ENCODE measurements at places on chromosomes 6 and 20.

DNA sequence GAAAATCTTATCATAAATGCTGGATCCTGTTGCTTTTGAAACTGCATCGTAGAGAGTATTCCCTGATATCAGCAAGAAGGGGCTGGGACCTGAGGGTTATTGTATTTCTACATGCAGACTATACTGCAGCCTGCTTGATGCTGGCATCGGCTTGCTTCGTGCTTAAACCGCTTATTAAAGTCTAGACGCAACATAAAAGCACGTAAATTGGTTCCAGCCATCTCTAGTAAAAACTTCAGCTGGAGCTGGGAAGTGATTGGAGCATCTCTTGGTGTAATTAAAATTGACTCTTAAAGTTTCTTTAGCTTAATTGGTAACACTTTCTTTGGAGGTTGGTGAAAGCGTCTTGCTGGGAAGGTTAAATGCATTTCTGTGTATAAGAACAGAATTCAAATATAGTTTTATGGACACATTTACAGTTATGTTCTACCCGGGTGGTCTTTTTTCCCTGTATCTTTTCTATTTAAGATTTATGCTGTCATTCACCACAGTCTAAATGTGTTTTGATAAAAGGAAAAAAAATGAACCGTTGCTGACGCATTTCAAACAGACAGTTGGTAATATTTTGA, 139.0 kb upstream of the JAG1 start:
- DNase-seq, result no peak

GRCh38 chr20:60040471-60041162, 82.4 kb downstream of the CDH26 start:
- DNase-seq, result no peak

DNA sequence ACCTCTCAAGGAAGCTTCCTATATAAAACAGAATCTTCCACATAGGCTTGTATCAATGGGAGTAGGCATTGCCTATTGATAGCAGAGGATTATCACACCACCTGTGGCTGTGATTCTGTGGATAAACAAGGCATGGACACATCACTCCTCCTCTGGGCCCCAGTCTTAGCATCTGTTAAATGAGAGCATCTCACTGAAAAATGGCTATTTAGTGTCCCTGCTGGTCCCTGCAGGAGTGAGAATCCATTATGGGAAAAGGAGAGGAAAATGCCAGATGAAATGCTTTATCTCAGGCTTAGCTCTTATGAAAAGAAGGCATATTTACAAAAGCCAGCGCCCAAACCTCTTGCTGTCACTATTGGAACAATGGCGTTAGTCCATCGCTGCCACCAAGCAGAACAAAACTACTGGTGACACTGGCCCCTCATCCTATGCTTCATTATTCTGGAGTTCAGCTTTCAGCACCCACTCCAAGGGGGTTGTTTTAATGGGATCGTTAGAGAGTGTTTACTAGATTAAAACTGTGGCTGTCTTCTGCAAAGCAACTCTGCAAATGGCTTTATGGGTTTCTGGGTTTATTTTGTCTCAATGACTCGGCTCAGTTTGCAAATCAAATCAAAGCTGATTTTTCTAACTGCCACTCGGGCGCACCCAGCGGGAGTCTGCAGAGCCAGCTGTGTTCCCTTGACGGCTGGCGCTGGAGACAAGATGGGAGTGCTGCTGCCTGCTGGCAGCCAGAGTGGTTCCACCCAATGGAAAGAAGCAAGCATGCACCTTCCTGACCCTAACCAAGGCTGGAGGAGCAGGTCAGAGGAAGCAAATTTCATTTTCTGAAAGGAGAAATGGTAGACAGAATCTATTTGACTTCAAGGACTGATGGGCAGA, 658.8 kb upstream of the CHD6 start:
- DNase-seq, result no peak

DNA sequence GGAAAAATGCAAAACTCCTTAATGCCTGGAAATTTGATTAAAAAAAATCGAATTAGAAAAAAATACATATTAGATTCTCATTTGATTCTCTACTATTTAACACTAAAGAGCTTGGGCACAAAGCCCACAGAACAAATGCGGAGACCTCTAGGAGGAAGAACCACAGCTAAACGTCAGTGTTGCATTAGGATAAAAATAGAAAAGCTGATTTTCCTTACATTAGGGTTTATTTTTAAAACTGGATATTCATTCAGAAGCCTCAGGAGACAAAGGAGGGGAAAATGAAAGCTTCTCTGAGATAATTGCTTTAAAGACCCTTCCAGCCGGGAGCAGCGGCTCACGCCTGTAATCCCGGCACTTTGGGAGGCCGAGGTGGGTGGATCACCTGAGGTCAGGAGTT, 77.3 kb downstream of the ECT2L start:
- DNase-seq, result no peak

GRCh38 chr6:42507195-42507594, 55.5 kb upstream of the TRERF1 start:
- no peak for DNase-seq

DNA sequence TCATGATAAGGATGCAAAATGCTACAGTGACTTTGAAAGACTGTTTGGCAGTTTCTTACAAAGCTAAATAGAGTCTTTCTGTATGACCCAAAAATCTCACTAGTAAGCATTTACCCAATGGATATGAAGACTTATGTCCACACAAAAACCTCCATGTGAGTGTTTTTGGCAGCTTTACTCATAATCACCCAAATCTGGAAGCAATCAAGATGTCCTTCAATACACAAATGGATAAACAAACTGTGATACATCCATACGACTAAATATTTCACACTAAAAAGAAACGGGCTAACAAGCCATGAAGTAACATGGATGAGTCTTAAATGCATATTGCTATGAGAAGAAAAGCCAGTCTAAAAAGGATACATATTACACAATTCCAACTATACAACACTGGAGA, 117.2 kb downstream of the PDE10A start:
- no peak for DNase-seq

DNA sequence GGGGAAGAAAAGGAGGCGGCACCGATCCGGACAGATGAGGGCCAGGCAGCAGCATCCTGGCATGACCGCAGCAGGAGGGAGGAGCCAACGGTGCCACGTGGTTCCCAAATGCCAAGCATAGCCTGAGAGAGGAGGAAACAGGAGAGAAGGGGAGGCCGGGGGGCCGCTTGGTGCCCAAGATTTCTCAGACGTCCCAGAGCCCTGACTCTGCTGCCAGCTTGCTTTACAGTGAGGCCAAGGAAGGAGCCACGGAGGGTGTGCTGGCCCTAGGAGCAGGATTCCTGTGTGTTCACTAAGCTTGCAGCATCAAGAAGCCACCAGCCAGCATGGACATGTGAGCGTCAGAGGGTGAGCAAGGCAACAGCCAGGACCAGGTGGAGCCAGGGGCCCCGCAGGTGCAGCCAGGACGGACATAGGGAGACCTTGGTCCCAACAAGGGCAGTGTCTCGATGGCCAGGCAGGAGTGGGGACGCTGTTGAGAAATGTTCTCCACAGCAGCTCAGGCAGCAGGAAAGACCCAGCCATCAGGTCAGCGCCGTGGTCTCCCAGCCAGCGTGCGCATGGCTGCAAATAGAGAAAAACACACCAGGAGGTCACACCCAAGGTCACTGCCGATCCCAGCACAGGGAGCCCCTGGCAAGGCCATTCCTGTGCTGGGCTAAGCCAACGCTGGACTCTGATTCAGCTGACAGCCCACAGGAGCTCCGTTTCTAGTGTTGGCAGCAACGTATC, 143.7 kb downstream of the DLL1 start:
- DNase-seq, result no peak

DNA sequence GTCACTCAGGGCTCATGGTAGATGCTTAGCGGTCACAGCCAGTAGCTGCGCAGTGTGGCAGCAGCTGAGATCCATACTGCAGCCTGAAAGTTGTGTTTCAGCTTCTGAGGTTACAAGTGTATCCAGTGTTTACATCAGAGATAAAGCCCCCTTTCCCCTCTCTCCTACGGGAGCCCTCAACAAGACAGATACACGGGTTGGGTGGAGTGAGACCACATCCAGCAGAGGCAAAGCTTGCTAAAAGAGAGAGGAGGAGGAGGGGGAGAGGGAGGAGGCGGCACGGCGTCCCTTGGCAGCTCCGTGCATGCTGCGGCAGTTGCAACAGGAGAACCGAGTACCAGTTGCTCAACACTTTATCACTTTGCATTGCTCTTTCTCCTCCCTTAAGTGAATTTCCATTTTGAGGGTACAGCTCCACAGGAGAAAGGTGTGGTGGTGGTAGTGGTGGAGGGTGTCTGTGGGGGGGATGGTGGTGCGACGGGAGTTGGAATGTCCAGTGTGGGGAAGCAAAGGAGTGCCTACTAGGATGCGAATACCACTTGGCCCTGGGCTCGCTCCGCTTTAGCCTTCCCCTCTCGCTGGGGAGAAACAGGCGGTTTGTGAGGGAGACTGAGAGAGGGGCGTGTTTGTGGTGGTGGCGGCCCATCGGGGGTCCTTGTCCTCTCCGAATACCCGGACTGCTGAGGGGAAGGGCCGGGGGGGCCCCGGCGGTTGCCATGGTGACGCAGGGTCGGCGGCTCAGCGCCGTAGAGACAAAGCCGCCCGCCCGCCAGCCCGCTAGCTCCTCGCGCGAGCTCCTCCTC, 405 bp upstream of the RNF182 start:
- no peak for DNase-seq

DNA sequence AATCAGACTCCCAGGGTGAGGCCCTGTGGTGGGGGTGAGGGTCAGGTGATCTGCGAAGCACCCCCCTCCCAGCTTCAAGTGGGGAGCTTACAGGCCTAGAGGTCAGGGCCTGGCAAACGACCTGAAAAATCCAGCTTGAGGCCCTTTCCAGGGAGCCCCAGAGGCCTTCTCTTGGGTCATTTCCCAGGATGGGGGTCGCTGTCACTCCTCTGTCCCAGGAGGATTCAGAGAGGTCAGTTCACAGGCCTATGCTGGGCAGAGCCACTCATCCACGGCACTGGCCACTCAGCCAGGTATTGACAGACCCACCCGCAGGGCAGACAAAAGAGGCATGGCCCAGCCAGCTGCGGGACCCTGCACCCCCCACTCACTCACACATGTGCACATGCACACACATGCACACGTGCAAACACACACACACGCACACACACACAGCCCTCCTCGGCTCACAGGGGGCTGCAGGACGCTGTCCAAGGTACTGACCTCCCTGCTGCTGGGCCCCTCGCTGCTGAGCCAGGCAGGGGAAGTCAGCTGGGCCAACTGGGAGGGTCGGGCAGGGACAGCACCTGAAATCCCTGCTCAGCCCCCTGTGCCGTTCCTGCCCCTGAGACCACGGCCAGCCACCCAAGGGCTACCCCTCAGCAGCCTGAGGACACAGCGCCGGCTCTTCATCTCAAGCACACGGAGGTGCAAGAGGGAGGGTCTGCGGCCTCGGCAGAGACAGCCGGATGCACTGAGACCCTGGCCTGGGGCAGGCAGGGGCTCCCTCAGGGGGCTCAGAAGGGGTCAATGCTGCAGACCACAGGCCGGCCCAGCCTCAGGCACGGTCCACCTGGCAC, 113.8 kb downstream of the TAF4 start:
- no peak for DNase-seq

- no peak for DNase-seq
These were observed 8.8 kb downstream of the L3MBTL1 start for GRCh38 chr20:43516251-43516824.

GRCh38 chr6:163438940-163439335, 24.4 kb downstream of the QKI start:
- DNase-seq, result peak; percentile 81

- DNase-seq, result peak; percentile 87
These were observed at the start of gene HLA-DMA for GRCh38 chr6:32952817-32953739. TSS of gene HLA-DMA (minus strand) at chr6:32953097. CDS start at chr6:32953036, 61 bp downstream.

DNA sequence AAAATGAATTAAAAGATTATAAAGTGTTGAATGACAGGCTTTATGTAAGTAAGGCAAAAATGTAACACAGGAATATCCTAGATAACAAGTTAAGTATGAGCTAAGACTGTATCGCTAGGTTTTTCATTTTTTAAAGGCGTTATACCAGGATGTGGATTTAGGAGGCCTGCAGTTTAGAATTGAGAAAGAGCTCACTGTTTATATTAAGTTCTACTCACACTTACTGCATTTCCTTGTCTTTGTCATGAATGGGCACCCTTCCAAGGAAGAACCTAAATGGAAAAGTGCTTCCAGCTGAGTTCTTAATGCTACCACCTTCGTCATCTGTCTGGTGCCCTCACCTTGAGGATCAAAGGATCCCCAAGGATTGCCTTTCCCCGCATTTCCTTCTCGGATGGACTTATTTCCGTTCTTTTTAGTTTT, 148.7 kb downstream of the SOX4 start:
- DNase-seq, result no peak

- no peak for DNase-seq
These were observed 49.7 kb downstream of the ARHGAP18 start for GRCh38 chr6:129660346-129660676.

- no peak for DNase-seq
These were observed 301.4 kb upstream of the CDYL start for GRCh38 chr6:4474810-4475209.

GRCh38 chr20:14700639-14700960, 363.2 kb upstream of the FLRT3 start:
- DNase-seq, result no peak

GRCh38 chr20:29410806-29411457, 1846.5 kb upstream of the DEFB115 start:
- peak; percentile 71 for DNase-seq

GRCh38 chr20:22833851-22834250, 201.3 kb upstream of the SSTR4 start:
- DNase-seq, result no peak

DNA sequence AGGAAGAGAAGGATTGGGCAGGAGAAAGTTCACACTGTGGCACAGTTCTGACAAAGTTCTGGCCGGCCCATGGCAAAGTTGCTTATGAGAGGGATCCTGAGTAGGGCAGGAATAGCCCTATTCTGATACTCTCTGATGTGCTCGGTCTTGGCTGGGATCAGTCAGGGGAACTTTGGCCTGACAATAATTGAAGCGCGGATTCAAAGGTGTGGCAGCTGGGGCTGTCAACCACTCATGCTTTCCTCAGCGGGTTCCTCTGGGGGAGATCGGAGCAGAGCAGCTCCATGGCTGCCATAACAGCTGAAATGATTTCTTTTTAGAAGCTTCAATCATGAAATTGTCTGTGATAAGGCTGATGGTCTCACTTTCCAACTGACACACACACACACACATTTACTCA, 714.1 kb downstream of the DHX35 start:
- DNase-seq, result no peak

DNA sequence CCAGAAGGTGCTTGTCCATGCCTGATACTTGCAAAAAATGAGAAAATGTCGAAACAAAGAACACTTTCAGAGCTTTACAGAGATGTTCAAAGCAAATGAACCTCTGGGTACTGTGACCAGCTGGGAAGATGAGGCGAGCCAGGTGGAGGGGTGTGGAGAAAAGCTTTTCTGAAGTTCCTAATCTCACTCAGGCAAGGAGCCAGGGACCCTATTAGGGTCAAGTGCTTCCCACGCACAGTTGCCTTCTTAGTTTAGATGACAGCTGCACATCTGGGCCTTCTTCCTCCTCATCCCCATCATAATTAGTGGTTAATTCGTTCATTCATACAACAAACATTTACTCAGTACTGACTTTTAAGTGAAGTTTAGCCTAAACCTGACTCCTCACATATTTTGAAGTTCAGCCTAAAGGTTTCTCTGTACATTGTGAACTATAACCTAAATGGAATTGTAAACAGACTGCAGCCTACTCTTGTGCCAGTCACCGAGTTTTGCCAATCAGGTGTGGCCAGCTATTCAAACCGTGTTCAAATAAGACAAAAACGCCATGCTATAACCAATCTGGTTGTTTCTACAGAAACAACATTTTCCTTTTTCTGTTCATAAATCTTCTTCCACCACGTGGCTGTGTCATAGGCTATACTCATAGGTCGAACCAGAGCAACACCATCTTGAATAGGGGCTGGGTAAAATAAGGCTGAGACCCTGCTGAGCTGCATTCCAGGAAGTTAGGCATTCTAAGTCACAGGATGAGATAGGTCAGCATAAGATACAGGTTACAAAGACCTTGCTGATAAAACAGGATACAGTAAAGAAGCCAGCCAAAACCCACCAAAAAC, 19.3 kb upstream of the AHCY start:
- DNase-seq, result no peak
